ENCODE measurements at places on chromosomes 3 and 15.

DNA sequence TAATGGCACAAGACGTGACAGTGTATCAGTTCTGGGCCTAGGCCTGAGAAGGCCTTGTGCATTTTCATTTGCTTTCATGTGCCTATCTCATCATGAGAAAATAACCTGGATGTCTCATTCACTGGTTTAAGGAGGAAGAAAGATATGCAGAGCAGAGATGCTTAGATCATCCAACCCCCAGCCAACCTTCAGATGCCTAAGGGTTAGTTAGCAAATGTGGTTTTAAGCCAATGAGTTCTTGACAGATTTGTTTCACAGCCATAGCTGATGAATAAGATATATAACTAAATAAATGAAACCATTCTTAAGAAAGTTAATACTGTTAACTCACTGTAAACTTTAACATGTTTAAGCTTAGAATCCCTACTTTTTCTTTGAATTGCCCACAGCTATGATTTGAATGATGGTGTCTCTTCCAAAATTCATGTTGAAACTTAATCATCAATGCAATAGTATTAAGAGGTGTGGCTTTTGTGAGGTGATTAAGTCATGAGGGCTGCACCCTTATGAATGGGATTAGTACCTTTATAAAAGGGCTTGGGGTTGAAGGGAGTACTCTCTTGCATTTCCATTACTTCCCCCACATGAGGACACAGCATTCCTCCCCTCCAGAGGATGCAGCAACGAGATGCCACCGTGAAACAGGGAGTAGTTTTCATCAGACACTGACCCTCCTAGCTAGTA, 324.6 kb upstream of the TBC1D5 start:
- no peaks in the 10 kb centered on the region for H3K27me3 ChIP-seq
- H3K27ac ChIP-seq = no peak overlapping the region

- H3K4me3 ChIP-seq = no peak overlapping the region
- no peak for DNase-seq
- H3K4me1 ChIP-seq = no peaks in the 10 kb centered on the region
- H3K27me3 ChIP-seq = no peaks in the 10 kb centered on the region
Measured at GRCh38 chr3:20240154-20240883, 54.3 kb upstream of the SGO1 start.

DNA sequence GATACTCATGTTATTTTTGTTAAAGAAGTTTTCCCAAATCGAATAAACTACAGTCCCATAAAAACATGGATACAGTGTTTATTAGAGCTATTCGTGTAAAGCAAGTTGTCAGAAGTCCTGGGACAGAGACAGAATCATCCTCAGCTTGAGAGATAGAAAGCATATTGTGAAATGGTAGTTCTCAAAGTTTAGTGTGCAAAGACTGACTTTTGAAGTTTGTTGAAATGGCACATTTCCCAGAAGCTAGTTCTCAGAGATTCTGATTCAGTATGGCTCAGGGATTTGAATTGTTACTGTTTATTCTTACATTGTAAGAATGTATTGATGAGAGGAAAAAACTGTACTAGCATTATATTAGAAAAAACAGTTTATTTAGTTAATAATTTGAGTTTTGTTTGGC, 22.1 kb downstream of the GABRR3 start:
- no peaks in the 10 kb centered on the region for H3K4me1 ChIP-seq
- H3K36me3 ChIP-seq = no peaks in the 10 kb centered on the region
- no peak overlapping the region for H3K4me3 ChIP-seq
- no peaks in the 10 kb centered on the region for H3K27me3 ChIP-seq

GRCh38 chr3:102748646-102749045, 313.8 kb downstream of the ZPLD1 start:
- no peak for DNase-seq
- no peaks in the 10 kb centered on the region for H3K36me3 ChIP-seq
- H3K27ac ChIP-seq = no peak overlapping the region
- no peaks in the 10 kb centered on the region for H3K4me1 ChIP-seq

DNA sequence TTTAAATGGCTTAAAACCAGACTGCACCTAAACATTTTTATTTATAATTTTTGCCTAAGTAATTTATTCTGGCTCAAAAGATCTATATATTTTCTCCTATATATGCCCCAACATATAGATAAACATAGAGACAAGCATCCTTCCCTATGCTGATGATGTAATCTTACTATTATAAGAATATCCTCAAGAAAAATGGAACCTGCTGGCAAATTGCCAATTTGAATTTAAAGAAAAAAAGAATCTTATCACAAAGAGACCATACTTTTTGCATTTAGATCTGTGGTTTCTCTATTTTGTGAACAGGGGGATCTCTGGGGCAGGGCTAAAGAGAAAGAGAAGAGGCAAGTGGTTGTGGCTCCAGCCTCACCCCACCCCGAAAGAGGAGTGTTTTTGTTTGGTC, 107.2 kb upstream of the CMC1 start:
- DNase-seq = no peak
- no peak overlapping the region for H3K27ac ChIP-seq
- H3K27me3 ChIP-seq = no peaks in the 10 kb centered on the region
- H3K4me3 ChIP-seq = no peak overlapping the region
- no peaks in the 10 kb centered on the region for H3K36me3 ChIP-seq

DNA sequence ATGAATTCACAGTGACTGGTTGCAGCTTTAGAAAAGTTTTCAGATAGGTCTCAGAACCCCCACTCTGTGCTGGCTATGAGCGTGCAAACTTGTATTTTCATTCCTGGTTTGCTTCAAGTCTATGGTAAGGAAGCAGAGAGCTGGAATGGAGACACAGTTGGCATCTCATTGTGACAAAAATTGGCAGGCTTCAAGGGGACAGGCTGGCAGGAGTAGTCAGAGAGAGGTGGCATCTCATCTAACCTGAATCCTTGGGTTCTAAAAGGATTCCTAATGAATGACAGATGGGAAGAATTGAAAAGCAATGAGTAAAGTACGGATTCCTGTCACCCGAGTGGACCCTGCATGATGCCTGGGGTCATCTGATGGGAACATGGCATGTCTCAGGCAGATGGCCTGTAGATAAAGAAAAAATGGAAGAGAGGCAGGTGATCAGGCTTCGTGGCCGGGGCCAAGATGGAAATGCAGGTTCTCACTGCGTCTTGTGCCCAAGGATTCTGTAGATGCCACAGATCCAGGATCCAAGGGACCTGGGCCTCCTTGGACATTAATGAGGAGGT, 89.4 kb upstream of the ABHD17C start:
- no peak overlapping the region for H3K27ac ChIP-seq
- DNase-seq = no peak
- H3K36me3 ChIP-seq = no peaks in the 10 kb centered on the region
- H3K4me1 ChIP-seq = peaks cover 2% of the 10 kb centered on the region
- no peak overlapping the region for H3K4me3 ChIP-seq

DNA sequence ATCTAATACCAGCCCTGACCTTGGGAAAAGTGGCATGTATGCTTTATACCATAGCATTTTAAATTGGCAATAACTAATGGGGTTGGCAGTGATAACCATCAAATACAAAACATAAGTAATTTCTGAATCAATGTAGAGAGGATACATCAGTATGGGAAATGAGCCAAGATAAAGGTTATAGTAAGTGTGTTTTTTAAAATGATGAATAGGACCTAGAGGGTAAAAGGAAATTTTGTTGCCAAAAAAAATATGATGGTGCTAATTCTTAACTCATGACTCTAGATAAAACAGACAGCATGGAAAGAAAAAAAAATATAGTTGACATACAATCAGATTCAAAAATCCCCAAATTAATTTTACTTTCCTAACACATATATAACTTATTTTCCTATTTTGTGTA, 75.4 kb upstream of the ROBO1 start:
- H3K4me3 ChIP-seq = no peak overlapping the region

DNA sequence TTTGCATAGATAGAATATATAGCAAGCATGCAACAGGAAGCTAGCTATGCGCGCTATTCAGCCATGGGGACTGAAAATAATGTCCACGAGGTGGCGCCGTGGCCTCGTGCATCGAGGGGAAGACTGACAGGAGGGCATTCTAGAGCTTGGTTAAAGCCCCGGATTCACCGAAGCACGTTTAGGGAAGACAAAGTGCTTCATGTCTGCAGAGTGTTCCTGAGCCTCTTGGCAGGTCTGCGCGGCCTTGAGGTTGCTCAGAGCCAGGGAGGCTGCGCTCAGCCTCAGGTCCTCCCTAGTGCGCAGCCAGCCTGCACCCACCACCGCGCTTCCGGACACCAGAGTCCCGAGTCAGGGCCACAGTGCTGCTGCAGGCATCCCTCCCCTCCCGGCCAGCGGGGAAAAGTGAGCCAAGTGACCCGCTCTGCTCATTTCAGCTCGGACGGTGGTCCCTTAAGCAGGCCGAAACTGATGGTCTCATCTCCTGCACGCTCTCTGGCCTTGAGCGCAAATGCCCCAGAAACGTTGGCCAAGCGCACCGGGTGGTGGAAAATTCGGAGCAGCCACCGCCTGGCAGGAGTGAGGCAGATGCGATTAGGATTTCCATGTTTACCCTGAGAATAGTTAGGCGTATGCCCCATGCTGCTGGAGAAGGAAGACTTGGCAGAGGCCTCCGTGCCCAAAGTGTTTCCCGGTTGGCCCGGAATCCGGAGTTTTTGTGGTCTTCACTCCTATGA, 24.8 kb downstream of the GABRA5 start:
- H3K36me3 ChIP-seq = no peaks in the 10 kb centered on the region
- no peaks in the 10 kb centered on the region for H3K27me3 ChIP-seq
- DNase-seq = peak; percentile 96
- peaks cover 8% of the 10 kb centered on the region for H3K4me1 ChIP-seq
- H3K27ac ChIP-seq = no peak overlapping the region

- peak overlapping the region; percentile 17 for H3K27ac ChIP-seq
- no peak for DNase-seq
- H3K4me1 ChIP-seq = peaks cover 30% of the 10 kb centered on the region
- no peak overlapping the region for H3K4me3 ChIP-seq
- H3K27me3 ChIP-seq = no peaks in the 10 kb centered on the region
Measured at GRCh38 chr3:141279077-141279967, 47.7 kb downstream of the PXYLP1 start.

DNA sequence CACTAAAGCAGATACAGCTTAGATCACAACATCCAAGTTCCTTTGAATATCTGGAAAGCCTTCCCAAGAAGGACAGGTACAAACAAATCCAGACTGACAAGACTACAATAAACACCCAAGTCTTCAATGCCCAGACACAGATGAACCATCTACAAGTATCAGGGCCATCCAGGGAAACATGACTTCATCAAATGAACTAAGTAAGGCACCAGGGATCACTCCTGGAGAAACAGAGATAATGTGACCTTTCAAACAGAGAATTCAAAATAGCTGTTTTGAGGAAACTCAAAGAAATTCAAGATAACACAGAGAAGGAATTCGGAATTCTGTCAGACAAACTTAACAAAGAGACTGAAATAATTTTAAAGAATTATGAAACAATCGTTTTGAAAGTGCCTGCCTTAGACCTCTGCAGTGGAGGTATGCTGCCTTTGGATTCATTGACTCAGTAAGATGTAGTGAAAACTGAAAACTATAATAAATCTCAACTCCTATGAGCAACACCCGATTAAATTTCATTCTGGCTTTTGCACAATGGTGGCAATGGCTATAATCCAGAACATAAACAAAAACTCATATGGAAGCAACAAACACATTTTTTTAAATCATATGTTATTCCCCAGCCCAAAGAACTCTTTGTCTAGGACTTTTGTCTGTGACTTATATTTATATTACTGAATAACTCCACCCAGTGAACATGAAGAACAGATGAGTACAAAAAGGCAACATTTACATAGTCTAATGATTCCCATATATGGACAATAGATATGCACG, 12.6 kb upstream of the COL8A1 start:
- no peak overlapping the region for H3K4me3 ChIP-seq
- H3K27ac ChIP-seq = peak overlapping the region; percentile 41
- H3K27me3 ChIP-seq = no peaks in the 10 kb centered on the region
- H3K36me3 ChIP-seq = no peaks in the 10 kb centered on the region
- DNase-seq = peak; percentile 39

DNA sequence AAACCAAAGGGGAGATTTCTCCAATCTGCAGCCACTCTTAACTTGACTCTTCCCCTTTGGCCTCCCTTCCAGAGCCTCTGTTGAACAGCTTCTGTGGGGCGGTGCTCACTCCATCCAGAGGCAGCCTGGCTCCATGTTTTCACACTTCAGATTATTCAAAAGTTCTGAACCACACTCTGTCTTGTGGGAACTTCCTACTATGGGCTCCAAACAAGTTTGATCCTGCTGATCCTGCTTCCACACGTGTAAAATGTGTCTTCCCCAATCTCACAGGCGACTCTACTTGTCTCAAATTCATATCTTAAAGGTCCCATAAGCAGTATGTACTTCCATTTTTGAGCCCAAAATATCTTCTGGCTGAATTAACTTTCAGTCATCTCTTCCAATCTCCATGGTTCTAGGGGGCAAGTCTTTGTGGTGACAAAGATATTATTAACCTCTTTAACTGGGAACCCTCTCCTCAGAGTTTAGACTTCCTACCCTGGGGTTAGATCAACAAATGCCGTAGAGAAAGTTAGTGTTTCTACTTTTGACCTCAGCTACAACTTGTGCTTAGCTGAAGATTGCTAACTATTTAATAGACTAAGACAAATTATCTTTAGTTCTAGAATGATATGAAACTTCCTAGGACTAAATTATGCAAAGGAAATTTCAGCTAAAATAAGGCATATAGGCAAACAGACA, 176.3 kb upstream of the BCL6 start:
- H3K27ac ChIP-seq = no peak overlapping the region
- H3K4me1 ChIP-seq = peaks cover 22% of the 10 kb centered on the region
- H3K4me3 ChIP-seq = no peak overlapping the region
- no peak for DNase-seq

DNA sequence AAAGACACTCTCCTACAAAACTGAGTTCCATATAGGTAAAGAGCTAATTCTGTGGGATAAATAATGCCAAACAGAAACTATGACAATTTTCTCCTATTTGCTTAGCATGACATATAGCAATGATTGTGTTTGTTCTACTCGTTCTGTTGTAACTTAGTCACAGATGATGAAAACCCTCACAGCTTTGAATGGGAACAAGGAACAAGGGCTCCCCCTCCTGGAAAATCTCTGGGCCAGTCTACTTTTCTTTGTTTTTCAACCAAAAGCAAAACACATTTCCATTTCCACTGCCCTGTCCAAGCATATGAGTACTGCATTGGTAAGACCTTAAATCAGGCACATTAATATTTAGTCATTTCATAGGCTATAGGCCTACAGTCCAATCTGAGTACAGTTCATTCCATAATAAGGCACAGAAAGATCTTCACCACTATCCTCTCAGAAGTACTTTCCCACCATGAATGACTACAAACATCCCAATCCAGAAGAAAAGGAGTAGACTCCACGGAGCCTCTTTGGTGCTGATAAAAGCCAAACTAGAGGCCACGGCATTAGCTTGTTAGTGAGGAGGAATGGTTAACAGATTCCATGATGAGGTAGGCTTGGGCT, 67.1 kb downstream of the ATP8B4 start:
- H3K36me3 ChIP-seq = no peaks in the 10 kb centered on the region
- peak overlapping the region; percentile 67 for H3K27ac ChIP-seq
- no peaks in the 10 kb centered on the region for H3K27me3 ChIP-seq
- H3K4me1 ChIP-seq = peaks cover 51% of the 10 kb centered on the region
- H3K4me3 ChIP-seq = no peak overlapping the region
- DNase-seq = no peak

GRCh38 chr3:169668072-169668956, 4.8 kb upstream of the MECOM start:
- H3K27ac ChIP-seq = no peak overlapping the region
- H3K36me3 ChIP-seq = no peaks in the 10 kb centered on the region
- H3K27me3 ChIP-seq = peaks cover 81% of the 10 kb centered on the region
- peak overlapping the region; percentile 69 for H3K4me3 ChIP-seq

- H3K36me3 ChIP-seq = no peaks in the 10 kb centered on the region
- DNase-seq = no peak
- H3K27ac ChIP-seq = no peak overlapping the region
- H3K4me1 ChIP-seq = no peaks in the 10 kb centered on the region
Measured at GRCh38 chr3:177498037-177498857, 301.0 kb upstream of the TBL1XR1 start.

GRCh38 chr3:44104043-44104442, 137.6 kb upstream of the TOPAZ1 start:
- H3K27ac ChIP-seq = no peak overlapping the region
- no peak overlapping the region for H3K4me3 ChIP-seq
- DNase-seq = no peak
- no peaks in the 10 kb centered on the region for H3K27me3 ChIP-seq
- H3K36me3 ChIP-seq = no peaks in the 10 kb centered on the region
